SK-N-SH treated with all-trans-retinoic acid at 6 μM for 48 hours (cell line): ENCODE measurements at places on chromosomes 3 and 15.

DNA sequence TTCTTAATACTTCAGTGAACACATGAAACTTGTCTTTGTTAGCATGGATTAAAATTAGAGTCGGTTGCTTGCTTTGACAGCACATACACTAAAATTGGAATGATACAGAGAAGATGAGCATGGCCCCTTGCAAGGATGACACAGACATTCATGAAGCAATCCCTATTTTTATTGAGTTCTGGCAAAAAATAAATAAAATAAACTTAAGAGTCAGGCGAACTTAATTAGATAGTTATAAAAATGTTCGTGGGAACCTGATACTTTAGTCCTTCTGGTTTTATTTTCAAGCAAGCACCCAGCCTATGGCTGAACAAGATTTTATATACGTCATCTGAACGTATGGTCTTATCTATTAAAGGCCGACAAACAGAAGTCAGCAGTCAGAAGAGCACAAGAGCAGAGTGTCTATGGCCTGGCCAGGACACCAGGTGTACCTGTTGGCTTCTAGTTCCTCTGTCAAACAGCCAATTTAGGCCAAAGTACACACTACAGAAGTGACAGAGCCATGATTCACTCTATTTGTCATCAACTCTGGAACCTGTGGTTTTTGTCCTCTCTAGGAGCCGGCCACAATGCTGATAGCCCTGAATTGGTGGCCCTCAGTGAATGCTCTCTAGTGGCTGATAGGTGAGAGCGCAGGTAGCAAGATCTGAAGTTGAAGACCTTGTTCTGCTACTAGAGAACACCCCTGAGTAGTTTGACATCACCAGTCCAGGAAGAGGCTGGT is 64.3 kb downstream of the LEO1 start:
- peak; percentile 43; the same call in 1 of the 3 replicates for ATAC-seq

GRCh38 chr3:140588558-140588957 is 89.3 kb upstream of the TRIM42 start:
- ATAC-seq = no peak

DNA sequence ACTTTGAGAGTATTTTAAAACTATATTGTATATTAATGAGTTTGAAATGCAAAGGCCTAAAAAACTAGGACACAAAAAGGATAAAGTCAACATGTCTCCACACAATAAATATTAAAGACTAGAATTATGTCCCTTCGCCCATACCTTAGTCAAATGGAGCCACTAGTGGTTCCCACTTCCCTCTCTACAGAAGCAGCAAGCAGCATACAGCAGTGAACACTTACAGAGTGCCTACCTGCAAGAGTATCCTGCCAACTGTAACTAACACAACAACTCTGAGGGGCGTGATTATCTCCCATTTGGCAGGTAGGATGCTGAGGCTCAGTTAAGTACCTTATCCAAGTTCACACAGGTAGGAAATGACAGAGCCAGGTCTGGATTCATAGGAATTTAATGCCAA is 17.2 kb downstream of the DYNC1LI1 start:
- no peak for ATAC-seq

- ATAC-seq = peak; percentile 41; the same call in 1 of the 3 replicates
Measured at GRCh38 chr15:79978655-79979514, 7.9 kb upstream of the BCL2A1 start.

GRCh38 chr3:52036829-52037228 is 19.5 kb downstream of the DUSP7 start:
- ATAC-seq = no peak

DNA sequence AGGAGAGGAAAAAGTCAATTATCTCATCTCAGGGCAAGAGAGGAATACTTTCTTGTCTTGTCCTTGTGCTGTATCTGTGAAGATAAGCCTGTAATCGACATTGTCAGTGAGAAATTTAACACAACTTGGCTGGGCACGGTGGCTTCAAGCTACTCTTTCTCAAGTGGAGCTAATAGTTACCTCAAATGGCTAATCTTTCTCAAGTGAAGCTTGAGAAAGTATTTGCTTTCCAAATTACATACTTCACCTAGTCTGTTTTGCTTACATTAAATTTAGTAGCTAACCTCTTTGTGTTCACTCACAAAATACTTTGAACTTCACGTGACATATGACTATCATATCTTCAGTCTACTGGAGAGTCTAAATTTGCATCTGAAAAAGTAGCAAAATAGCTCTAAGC is 48.3 kb upstream of the B3GALNT1 start:
- ATAC-seq = no peak

- ATAC-seq = no peak
Measured at GRCh38 chr3:139455206-139455605, 21.1 kb downstream of the RBP2 start.

DNA sequence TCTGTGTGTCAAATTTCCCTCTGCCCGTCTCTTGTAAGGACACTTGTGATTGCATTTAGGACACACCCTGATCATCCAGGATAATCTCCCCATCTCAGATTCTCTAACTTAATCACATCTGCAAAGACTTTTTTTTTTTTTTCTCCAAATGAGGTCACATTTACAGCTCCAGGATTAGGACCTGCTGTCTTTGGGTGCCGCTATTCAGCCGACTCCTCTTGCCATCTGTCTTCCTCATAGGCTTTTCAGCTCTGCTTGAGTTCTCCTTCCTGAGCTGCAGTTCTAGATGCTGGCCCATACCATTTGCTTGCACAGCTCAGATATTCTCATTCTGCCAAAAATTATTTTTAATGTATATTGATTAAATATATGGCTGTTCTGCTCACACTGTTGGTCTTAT is 94.3 kb upstream of the TLE3 start:
- ATAC-seq = no peak
